ENCODE measurements at places on chromosomes 5 and 9.

DNA sequence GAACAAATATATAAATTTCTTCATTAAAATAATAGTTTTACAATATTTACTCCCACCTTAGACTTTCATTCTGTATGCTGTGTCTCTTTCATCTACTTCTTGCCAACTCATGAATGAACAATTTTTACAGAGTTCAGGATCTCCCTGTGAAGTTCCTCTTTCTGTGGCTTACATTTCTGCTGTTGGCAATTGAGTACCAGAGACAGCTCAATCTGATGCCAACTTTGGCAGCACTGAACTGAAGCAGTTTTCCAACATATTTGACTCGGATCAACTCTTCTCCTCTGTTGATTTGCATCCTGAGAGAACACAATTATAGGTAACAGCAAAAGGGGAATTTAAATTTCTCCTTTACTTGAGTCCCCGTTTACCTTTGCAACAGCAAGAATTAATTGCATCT, 1262.2 kb downstream of the EFNA5 start:
- no peak overlapping the region for H3K4me3 ChIP-seq
- ATAC-seq: no peak
- H3K4me1 ChIP-seq: no peaks in the 10 kb centered on the region
- H3K27ac ChIP-seq: no peak overlapping the region
- no peaks in the 10 kb centered on the region for H3K36me3 ChIP-seq

- no peak overlapping the region for H3K4me3 ChIP-seq
- no peaks in the 10 kb centered on the region for H3K27me3 ChIP-seq
- H3K36me3 ChIP-seq: no peaks in the 10 kb centered on the region
- no peak overlapping the region for H3K27ac ChIP-seq
- H3K4me1 ChIP-seq: no peaks in the 10 kb centered on the region
- no peak for ATAC-seq
Measured at GRCh38 chr9:28293369-28294090, 720.2 kb upstream of the C9orf72 start.

GRCh38 chr9:89361031-89361430, 42.7 kb downstream of the SECISBP2 start:
- H3K4me3 ChIP-seq: no peak overlapping the region
- H3K27me3 ChIP-seq: no peaks in the 10 kb centered on the region
- no peak for ATAC-seq
- H3K4me1 ChIP-seq: no peaks in the 10 kb centered on the region
- H3K36me3 ChIP-seq: peaks cover 63% of the 10 kb centered on the region
- peak overlapping the region; percentile 37 for H3K27ac ChIP-seq

DNA sequence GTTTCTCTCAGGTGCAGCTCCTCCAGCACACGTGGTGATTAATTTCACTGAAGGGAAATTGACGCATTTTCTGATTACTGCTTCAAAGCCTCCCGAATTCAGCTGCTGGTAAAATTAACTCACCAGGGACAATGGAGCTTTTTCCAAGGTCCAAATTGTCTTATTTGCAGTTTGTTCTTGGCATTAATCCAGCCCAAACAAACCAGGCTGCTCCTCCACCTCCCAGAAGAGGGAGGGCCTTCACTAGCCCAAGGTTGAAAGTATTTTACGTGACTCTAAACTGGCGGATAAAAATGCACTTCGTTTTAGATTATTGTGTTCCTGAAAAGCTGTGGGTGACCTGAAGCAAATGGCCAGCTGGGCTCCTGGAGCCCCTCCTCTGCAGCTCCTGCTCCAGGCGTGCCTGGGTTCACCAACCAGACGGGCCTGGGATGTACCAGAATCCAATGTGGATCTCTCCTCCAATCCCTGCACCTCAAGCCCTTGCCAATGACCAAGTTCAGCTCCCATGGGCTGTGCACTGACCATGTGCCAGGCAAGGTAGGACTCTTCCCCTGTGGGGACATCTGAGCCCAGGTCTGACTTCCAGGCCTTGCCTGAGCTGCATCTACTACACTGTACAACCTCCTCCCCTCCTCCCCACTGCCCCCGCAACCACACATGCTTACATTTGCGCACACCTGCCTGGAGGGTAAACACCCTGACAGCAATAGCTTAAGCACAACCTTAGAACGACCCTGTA, 193.4 kb downstream of the CDK5RAP2 start:
- H3K27ac ChIP-seq: no peak overlapping the region
- no peak for ATAC-seq
- no peaks in the 10 kb centered on the region for H3K27me3 ChIP-seq
- no peak overlapping the region for H3K4me3 ChIP-seq
- peaks cover 4% of the 10 kb centered on the region for H3K4me1 ChIP-seq

GRCh38 chr9:78366827-78367226, 69.9 kb downstream of the PSAT1 start:
- H3K4me1 ChIP-seq: no peaks in the 10 kb centered on the region
- ATAC-seq: no peak
- peaks cover 25% of the 10 kb centered on the region for H3K27me3 ChIP-seq
- H3K27ac ChIP-seq: no peak overlapping the region
- H3K4me3 ChIP-seq: no peak overlapping the region
- H3K36me3 ChIP-seq: no peaks in the 10 kb centered on the region
